ENCODE measurements at places on chromosomes 5 and 9.

DNA sequence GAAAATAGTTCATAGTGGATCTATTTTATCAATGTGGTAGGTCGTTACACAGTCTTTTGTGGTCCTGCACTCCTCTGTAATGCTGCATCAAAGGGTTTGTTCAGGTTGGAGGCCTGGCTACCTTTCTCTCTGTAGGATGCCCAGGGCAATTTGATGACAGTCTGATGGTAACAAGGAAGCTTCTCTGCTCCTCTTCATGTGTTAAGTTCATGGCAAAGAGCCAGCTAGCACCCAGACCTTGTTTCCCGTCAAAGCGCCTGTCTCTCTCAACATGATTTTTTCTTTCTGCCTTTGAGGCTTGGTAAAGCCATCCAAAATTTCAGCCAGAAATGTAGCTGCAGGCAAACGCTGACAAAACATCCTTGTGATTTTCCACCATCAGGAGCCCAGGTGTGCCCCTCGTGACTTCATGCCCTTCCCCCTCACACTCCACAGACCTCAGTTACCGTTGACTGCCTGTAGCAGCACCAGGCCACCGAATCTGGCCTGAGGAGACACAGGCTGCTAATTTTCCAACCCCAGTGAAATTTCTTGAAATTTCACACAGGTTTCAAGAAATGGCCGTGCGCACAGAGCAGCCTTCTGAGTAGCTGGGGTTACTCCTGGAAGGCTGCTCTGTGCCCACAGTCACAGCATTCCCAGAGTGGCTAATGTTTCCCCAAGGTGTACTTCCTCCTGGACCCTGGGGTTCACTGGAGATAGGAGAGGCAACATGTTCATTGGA, 292.7 kb downstream of the CWC27 start:
- DNase-seq: no peak

- no peak for DNase-seq
Measured at GRCh38 chr5:133993185-133993936, 11.4 kb downstream of the VDAC1 start.

DNA sequence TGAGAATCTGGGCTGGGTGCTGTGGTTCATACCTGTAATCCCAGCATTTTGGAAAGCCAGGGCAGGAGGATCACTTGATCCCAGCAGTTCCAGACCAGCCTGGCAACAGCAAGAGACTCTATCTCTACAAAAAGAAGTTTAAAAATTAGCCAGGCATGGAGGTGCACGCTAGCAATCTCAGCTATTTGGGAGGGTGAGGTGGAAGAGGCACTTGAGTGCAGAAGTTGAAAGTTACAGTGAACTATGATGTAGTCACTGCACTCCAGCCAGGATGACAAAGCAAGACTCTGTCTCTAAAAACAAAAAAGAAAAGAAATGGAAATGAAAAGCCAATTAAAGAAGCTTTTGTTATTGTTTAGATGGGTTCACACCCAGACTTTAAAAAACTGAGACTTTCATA, 131.6 kb upstream of the RASA1 start:
- no peak for DNase-seq

GRCh38 chr5:157912621-157913325, 53.8 kb upstream of the CLINT1 start:
- DNase-seq: peak; percentile 64

DNA sequence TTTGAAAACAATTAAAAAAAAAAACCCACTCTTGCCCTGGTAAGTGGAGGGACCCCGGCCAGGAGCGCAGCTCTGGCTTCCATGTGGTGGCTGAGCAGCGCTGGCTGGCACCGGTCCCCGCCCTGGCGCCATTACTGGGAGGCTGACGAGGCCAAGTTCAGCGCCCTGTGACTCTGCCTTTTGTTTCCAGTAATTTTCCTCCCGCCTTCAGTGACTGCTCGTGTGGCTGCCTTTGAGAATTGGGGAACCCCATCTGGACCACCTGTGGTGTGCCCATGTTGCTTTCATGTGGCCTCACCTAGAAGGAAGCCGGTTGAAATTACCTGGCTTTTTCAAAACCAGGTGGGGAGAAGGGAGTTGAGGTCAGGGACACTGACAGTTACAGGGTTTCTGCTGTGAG, 136.1 kb downstream of the GAPVD1 start:
- DNase-seq: no peak

DNA sequence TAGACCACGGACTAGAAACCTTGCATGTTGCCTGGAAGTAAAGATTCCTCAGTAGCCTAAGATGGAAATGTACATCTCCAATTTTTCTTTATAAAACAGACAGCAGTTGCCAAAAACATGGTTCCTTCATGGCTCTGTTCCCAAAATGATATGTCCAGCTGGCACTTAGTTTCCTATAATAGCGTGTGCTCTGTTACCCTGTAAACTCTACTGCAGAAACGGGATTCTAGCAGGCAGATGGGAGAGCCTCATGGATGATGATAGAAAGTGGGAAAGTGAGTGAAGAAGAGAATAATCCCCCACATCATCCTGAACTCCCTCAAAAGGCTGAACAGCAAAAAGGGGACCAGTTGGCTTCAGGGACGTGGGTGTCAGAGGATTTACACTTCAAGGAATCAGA, 118.2 kb downstream of the FRMD3 start:
- no peak for DNase-seq

GRCh38 chr5:137176609-137177008, 322.5 kb downstream of the SPOCK1 start:
- DNase-seq: no peak
